ENCODE measurements at places on chromosomes 7 and 10.

- no peak for DNase-seq
These were observed 67.5 kb upstream of the IGFBP3 start for GRCh38 chr7:45988405-45989057.

GRCh38 chr7:99420986-99421385, 12.2 kb downstream of the BUD31 start:
- DNase-seq, result no peak

DNA sequence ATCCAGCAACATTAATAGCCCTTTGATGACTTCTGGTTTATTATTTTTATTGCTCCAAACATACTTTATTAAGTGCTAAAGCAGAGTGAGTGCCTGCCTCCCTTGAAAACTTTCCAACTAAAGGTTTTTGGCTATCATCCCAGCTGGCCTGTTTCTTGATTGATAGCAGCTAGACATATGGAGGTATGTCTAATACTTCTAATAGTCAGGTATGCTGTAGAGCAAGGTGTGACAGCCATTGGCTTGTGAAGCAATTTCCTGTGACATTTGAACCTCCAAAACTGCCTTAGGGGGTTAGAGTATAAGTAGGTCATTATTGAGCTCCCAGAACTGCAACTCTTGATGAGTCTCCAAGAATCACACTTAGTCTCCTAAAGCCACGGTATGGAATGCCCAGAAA, 55.8 kb downstream of the LOXL4 start:
- DNase-seq, result peak; percentile 28

GRCh38 chr10:71748671-71749191, 24.6 kb downstream of the VSIR start:
- DNase-seq, result no peak

DNA sequence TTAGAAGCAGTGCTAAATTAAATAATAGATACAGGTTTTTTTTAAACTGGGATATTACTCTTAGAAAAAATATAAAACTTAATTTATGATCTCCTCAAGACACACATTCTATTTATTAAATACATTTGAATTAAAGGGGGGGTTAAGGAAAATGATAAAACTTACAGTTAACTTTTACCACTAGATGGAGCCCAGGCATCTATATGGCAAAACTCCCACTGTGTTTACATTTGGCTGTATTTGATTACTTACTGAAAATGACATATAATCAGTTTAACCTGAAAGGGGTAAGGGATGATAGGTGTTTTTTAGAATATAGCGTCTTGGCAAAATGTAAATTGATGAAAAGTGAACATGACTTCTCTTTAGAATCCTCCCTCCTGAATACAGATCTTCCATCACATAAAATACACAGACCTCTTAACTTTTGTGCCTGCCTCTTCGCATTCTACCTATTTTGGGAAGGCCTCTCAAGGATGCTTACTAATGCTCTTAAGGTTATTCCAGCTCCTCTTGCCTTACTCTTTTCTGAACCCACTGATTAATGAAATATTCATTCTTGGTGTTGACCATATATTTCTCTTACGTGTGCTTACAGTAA, 235.7 kb downstream of the AGMO start:
- DNase-seq, result peak; percentile 8

DNA sequence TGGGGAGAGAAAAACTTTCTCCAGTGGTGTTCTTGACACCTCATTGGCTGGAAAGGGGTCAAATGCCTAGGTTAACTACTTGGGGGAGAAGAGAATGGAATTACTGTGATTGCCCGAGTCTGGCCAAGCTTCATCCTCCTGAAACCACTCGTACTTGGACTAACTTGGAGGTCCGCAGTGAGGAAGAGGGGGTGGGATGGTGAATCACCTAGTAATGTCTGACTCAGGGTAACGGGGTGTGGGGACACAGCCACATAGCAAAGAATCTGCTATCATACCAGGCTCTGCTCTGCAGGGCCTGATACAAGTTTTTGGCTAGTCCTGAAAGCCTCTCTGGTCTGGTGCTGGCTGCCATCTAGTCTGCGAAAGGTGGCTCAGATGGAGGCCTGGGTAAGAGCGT, 190.9 kb downstream of the RPS24 start:
- no peak for DNase-seq

DNA sequence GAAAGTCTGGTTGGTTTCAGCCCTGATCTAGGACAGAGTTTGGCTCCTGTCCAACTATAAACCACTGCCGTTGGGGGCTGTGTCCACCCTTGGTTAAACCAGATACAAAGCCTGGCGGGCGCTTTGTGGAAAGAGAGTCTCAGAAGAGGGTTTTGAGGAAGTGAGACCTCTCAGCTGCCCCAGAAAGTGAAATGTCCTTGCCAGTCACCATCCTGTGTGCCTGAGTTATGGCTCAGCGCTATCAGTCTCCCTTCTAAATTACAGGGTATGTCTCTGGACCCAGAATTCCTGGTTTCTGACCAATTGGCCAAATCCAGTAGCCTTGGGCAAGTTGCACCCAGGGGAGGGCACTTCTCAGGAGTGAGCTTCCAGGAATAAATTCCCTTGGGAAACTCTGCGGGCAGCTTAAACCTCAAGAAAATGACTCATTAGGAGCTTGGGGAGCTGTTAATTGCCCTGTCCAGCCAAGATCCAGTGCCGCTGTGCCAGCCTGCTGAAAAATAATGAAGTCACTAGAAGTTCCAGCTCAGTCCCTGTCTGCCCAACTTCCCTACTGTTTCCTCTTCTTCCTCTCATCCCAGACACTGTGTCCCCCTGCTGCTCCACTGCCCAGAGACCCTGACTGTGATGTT, 66.7 kb upstream of the PDZD8 start:
- DNase-seq, result no peak

DNA sequence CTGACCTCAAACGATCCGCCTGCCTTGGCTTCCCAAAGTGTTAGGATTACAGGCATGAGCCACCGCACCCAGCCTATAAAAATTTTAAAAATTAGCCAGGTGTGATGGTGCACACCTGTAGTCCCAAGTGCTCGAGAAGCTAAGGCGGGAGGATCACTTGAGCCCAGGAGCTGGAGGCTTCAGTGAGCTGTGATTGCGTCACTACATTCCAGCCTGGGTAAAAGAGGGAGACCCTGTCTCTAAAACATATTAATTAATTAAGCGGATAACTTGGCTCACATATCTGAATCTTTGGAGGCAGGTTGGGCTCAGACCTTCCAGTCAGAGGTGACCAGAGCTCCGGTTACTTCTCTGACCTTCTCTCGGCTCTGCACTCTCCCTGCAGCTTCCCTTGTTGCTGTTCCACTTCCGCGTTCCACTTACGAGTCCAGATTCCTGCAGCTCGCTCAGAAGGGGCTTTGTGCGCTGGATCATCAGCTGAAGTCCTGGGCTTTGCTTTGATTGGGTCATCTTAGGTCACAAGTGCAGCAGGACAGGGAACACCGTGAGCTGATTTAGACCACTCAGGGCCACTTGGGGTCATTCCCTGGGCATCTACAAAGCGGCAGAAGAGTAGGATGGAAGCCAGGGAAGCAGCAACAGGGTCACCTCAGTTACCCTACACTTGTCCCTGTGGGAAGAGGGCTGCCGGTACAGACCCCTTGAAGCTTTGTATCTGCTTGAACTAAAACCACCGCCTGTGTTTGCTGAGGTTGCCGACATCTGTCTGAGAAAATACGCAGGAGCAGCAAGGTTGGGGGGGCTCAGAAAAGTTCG, 2.0 kb upstream of the ARPC1B start:
- DNase-seq, result no peak

DNA sequence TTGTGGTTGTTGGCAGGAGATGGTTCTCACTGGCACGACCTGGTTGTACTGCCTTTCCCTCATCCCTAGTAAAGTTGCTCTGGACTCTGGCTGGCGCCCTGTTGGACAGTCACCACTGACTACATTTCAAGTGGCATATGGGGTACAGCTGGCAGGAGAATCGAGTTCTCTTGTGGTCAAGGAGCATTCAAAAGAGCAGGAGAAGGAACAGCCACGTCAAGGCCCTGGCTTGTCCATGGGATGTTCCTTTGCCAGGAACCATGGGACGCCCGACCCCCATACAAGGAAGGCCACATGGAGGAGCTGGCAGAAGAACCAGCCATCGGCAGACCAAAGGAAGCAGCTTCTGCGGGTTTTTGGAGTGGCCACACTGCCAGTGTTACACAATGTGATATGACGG, 87.0 kb upstream of the SLC25A13 start:
- DNase-seq, result no peak

DNA sequence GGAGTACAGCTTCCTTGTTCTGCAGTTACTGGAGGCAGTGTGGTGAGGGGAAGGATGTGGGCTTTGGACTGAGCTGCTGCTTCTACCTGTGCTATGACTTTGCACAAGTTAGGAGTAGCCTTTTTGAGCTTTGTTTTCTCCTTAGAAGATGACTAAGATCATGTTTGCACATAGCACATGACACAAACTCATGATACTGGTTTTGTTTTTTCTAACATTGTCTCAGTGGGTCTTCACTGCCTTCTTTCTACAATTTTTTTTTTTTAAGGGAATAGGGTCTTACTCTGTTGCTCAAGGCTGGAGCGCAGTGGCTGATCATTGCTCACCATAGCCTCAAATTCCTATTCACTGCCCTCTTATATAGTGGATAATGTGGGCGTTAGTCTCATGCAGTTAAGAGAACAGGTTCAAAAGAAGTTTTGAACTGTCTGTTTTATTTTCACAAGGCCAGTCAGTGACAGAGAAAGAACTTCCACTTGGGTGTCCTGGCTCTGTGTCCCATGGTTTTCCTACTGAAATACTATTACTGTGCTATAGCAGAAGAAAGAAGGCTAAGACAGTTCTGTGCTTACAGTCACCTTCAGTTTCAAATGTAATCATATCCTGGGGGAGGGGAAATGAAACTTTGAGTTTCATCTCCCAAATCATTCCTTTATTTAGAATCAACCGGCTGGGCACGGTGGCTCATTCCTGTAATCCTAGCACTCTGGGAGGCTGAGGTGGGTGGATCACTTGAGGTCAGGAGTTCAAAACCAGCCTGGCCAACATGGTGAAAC, 72.0 kb downstream of the KAT6B start:
- DNase-seq, result no peak

GRCh38 chr7:46759711-46760480, 822.0 kb downstream of the TNS3 start:
- no peak for DNase-seq

- no peak for DNase-seq
These were observed 206.3 kb upstream of the KLF14 start for GRCh38 chr7:130940326-130940725.

GRCh38 chr10:91146146-91146545, 74.3 kb upstream of the PCGF5 start:
- no peak for DNase-seq

GRCh38 chr10:43981232-43981631, 332.6 kb upstream of the ZNF32 start:
- no peak for DNase-seq

- DNase-seq, result peak; percentile 87
These were observed 34.6 kb upstream of the PDK4 start for GRCh38 chr7:95630702-95631458.

GRCh38 chr7:36638140-36638539, 86.2 kb downstream of the AOAH start:
- no peak for DNase-seq

GRCh38 chr7:150421831-150422230, 28.6 kb upstream of the GIMAP8 start:
- DNase-seq, result no peak

GRCh38 chr7:99734987-99735386, at the start of gene CYP3A7:
Gene CYP3A7, minus strand, starts transcription at chr7:99735196. Its CDS starts 103 bp downstream, at chr7:99735093.
- no peak for DNase-seq

- DNase-seq, result no peak
These were observed 2.6 kb downstream of the TMEM243 start for GRCh38 chr7:87216701-87217508.

DNA sequence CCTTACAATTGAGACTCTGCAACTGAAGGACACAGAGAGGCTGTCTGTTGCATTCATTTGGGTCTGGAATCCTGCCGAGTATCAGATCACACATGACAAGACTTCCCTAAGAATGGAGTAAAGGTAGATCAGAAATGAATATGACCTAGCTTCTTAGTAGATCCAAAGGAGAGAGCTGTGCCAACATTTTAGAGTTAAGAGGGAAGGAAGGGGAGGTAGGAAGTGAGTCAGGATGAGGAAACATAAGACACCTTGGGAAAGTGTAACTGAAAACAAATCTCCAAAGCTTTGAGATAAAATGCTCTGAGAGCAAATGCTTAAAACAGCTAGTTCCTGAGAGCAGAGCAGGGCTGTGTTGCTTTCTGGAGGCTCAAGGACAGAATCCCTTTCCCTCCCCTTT, 6.1 kb upstream of the SLC25A13 start:
- DNase-seq, result no peak

DNA sequence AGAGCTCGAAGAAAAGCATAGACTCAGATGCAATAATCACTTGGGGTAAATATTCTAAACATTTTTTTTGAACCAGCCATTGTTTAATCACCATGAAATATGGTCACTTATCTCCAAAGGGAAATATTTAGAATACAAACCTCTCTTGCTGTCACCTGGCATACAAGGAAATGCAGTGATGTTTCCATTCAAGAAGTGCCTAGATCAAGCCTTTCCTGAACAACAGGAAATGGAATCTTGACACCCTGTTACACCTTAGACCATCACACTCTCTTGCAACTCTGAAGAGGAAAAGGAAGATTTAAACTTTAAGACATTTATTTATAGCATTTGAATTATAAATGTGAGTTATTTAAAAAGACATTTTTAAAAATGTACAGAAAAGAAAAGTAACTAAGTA, 263.0 kb upstream of the BMPER start:
- DNase-seq, result no peak

- DNase-seq, result no peak
These were observed 275.5 kb downstream of the ABCA13 start for GRCh38 chr7:48446721-48447120.

GRCh38 chr10:119357412-119358151, 150.2 kb downstream of the GRK5 start:
- DNase-seq, result no peak

- no peak for DNase-seq
These were observed 599.0 kb downstream of the SORCS1 start for GRCh38 chr10:106565546-106565945.

- DNase-seq, result peak; percentile 27
These were observed 538.5 kb downstream of the HTR7 start for GRCh38 chr10:90319188-90319914.

DNA sequence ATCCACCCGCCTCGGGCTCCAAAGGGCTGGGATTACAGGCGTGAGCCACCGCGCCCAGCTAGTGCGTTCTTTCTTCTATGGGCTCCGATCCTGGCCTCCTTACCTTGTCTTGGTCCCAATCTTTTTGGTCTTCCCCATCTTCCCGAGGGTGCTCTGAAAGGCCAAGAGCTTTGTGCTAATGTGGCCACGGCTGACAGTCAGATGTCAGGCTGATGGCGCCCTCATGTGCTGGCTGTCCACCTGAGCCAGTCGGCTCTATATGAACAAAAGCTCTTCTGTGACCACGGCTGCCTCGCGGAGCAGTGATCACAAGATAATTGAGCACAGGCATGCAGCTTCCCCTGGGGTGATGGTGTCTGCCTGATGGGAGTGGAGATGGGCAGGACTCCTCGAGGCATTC, 11.0 kb upstream of the AHCYL2 start:
- DNase-seq, result no peak
